ENCODE measurements at places on chromosomes 2 and 18.

DNA sequence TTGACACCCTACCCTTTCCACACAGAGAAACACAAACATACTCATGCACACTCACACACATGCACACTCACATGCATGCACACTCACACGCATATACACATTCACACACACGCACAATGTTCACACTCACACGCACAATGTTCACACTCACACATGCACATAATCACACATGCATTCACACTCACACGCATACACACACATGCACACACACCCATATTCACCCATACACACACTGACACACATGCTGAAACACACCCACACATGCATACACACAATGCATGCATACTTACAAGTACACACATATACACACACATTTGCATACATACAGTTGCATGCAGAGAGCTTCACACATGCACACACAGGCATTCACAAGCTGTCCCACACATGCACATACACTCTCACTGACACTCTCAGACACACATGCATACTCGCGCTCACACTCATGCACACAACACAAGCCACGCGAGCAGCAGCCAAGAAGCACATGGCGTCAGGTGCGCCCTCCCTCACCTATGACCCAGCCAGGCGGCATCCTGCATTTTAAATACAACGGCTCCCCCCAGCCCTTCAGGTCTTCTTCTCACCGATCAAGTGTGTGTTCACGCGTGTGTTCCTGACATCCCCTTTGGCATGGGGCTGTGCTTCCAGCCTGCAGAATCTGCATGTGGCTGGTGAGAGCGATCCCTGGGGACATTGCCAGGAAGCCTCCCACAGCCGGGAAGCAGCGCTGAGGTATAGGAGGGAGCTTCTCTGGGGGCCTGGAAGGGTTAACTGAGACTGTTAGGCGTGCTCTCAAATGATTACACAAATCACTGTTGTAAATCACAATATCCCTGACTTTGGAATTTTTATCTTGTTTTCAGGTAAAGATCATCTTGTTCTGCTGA is 195.1 kb downstream of the RTP5 start:
- DNase-seq: no peak

DNA sequence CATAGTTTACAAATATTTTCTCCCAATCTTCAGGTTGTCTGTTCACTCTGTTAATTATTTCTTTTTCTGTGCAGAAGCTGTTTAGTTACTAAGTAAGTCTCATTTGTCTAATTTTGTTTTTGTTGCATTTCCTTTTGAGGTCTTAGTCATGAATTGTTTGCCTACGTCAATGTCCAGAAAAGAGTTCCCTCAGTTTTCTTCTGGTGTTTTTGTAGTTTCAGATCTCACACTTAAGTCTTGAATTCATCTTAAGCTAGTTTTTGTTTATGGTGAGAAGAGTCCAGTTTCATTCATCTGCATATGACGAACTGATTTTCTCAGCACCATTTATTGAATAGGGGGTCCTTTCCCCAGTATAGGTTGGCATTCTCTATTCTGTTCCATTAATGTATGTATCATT is 1252.2 kb upstream of the TMEFF2 start:
- DNase-seq: no peak

GRCh38 chr2:98778151-98778550 is 47.2 kb upstream of the MGAT4A start:
- DNase-seq: no peak

DNA sequence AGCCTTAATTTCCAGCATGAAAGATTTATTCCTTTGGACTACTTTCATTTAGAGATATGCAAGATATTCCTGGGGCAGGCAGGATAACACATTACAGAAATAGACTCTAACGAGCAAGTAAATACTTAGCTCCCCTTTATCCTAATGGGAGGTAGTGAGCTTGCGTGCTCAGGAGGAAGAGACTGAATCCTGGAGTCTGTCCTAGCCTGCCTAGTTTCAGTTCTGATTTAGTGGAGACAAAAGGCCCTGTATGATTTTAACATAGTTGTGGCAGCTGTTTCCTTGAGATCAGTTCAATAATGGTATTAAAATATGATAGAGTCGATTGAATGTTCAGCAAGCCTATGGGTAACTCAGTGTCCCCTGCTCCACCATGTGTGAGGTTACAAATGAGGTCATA is 109.5 kb downstream of the FMNL2 start:
- DNase-seq: no peak

DNA sequence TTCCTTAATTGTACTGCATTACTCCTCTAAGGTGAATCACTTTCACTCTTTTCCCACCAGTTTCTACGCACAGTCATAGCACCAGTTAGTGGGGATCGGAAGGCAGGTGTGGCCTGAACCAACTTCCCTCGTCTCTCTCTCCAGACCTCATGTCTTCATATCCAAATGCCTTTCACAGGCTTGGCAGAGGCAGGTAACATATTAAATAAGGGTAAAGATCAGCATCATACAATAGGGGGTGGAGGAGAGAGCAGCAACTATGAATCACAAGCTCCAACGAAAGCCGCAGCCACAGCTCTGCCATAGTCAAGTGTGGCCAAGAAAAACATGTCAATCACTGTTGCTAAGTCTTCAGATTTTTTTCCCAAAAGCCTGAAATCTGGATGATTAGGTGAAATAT is 40.3 kb downstream of the AP1S3 start:
- no peak for DNase-seq

DNA sequence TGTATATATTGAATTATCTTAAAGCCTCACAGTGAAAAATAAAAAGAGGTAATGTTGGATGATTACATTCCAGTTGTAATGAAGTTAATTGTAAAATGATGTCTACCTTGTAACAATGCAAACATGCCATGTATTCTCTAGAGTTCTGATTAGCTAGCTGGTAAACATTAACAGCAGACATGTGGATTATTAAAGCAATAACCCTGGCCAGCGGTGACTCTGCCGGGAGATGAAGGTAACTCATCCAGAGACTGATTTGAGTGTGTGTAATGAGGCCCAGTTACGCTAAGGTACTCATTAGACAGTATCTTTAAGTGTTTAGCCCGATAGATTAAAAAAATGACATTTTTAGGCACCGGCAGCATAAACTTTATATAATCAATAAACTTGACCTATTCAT is 79.6 kb upstream of the REV1 start:
- no peak for DNase-seq

DNA sequence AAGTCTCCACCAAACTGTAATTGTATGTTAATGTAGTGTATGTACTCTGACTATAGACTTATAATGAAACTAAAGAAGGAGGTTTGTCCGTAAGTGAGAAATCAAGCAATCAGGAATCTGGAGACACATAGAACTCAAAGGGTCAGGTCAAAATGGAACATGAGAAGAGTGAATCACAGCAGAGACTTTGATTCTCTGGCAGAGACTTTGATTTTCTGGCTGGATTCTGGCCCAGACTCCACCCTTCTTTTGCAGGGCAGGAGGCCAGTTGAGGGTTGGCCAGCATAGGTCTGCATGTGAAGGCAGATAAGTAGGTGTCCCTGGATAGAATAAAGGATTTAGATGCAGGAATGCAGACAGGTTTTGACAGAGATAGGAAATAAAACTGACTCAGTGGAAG is 11.0 kb upstream of the NCKAP5 start:
- no peak for DNase-seq

DNA sequence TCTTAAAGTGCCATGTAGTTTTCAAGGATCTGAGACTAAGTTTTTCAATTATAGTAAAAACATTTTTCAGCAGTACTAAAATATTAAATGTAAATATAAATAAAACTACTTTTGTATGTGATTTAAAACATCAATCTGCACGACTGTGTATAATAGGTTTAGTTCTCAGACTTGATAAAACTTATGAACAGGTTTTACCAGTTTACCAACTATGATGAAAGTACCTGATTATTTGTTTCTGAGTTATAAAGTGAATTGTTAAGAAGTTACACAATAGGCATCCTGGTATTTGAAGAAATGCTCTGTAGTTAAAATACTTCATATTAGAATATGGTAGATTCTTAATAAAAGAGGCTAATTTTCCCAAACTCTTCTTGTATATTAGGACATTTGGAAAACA is 14.8 kb downstream of the RELCH start:
- no peak for DNase-seq

DNA sequence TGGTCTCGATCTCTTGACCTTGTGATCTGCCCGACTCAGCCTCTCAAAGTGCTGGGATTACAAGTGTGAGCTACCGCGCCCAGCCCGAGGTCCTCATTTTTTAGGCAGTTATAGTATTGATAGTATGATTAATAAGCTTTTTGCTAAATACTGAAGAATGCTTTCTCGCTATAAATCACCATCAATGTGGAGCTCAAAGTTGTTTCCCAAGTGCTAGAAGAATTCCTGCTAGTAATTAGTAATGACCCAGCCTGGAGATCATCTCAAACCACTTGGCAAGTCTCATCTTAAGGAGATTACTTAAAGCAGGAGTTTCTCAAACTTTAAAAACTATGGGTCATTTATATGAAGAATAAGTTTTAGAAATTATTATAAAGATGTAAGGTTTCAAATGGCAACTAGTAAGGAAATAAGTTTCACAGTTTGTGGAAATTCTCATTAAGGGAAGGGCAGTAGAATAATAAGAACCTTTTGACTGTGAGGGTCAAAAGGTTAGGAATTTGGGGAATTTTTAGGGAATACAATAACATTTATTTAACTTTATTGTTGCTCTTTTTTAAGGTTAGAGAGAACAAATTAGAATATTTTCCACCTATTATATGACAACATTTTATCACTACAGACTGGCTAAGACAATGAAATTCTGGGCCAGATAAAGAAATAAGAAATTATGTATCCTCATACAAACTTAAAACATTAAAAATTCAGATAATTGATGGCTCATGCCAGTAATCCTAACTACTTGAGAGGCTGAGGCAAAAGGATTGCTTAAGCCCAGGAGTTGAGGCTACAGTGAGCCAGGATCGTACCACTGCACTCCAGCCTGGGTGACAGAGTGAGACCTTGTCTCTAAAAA is 148.6 kb upstream of the MAP3K20 start:
- DNase-seq: no peak

- no peak for DNase-seq
These were observed 1167.9 kb downstream of the DSC3 start for GRCh38 chr18:29874519-29875098.

- DNase-seq: no peak
These were observed 86.9 kb downstream of the RDH14 start for GRCh38 chr2:18473241-18474181.

- DNase-seq: no peak
These were observed 98.1 kb downstream of the ALPK2 start for GRCh38 chr18:58530801-58531200.
